NCI-H510A treated with DMSO at 0.1 percent for 48 hours (cell line): ENCODE measurements at places on chromosomes 1 and 21.

- peak; percentile 15 for DNase-seq
Measured at GRCh38 chr1:108961752-108962486, 1.4 kb downstream of the CLCC1 start.

DNA sequence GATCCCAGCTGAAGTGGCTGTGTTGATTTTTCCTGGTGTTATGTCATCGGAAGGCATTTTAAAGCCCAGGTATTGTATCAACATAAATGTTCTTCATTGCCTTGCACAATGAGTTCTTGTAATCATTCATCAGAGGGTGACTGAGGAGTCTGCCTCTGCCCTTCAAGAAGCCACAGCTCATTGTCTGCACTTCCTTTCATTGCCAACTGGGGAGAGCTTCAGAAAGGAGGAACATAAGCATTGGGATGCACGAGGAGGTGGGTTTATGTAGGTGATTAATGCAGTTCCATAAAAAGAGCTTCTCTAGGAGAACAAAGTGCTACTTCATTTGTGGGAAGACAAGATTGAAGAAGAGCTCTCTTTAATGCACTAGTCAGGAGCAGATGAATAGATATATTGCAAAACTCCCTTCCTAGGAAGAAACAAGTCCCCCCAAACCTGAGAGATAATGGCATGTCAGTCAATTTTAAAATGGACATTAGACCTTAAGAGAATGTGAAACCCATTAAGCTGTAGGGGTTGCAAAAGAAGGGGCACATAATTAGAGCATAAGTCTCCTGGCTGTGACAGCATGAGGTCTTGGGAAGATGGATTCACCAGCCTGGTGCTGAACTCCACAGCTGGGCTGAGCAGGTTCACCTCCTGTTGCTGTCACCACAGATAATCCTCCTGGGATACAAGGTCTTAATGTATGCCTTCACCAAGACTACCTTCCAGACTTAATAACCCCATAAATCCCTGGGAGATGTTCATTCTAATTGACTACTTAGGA is 124.6 kb downstream of the BACH1 start:
- no peak for DNase-seq

DNA sequence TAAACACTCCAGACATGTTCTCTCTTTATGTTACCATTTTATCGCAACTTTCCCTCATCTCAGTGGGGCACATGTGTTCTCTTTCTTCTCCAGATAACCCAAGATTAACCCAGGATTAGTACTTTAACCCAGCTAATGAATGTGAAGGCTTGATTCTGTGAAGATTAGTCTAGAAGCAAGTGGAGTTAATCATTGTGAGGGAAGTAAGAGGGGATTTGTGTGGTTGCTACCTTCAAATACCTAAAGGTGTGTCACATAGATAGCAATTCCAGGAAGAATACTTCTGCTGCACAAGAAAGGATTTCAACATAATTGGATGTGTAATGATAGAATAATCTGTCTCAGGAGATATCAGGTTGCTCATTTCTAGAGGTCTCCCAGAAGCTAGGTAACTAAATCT is 327.1 kb downstream of the PBX1 start:
- no peak for DNase-seq

- DNase-seq: no peak
Measured at GRCh38 chr1:156001662-156002171, 19.0 kb downstream of the SSR2 start.

DNA sequence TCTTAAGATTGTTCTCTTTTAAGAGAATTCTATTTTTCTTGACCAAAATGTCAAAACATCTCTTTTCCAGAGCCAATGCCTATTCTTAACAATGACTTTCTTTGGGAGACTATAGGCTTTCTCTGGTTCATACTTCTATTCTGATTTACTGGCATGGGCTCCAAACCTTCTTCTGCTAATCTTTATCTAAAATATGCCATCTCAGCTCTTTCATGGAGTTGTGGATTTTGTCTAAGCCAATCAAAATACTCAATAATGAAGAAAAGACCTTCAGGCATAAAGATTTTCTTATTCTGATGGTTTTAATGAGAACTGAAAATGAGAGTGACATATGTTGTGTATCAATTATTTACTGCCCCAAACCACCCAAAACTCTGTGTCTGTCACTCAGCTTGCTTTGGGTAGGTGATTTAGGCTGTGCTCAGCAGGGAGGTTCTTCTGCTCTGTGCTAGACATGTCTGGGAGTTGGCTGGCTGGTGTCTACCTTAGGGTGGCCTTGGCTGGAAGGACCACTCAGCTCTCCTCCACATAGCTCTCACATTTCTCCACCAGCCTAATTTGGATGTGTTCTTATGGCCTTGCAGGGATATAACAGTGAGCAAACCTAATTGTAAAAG is 270.8 kb downstream of the PRDM2 start:
- DNase-seq: no peak

GRCh38 chr1:85109475-85109874 is 61.2 kb upstream of the MCOLN3 start:
- peak; percentile 85 for DNase-seq

- no peak for DNase-seq
Measured at GRCh38 chr21:43369124-43369523, 57.8 kb downstream of the SIK1 start.

GRCh38 chr1:112718691-112719418 is 3.7 kb upstream of the PPM1J start:
- DNase-seq: peak; percentile 57

DNA sequence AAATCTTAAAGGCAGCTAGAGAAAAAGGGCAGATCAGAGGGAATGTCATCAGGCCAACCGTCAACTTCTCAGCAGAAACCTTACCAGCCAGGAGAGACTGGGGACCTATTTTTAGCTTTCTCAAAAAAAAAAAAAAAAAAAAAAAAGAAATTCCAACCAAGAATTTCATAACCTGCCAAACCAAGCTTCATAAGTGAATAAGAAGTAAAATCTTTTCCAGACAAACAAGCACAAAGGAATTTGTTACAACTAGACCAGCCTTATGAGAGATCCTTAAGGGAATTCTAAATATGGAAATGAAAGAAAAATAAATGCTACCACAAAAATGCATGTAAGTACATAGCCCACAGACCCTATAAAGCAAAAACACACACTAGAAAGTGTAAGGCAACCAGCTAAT is 267.7 kb downstream of the AKT3 start:
- no peak for DNase-seq

GRCh38 chr1:172915271-172915670 is 135.5 kb downstream of the TNFSF18 start:
- DNase-seq: no peak

DNA sequence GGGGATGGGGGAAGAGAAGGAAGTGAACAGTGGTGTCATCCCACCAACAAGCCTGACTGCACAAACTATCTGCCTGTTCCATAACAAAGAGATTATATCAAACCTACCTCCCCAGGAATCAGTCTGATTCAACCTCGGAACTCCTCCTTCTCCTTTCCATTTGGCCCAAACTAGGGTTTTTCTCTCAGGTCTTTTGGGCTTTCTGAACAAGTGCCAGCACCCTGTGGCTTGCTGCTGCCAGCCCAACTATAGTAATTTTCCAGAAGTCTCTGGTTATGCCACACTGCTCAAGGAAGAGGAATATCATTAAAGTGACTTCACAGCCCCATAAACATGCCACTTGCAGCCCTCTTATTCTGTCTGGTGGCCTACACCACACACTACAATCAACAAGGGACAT is 70.5 kb downstream of the RGS7 start:
- no peak for DNase-seq

- peak; percentile 94 for DNase-seq
Measured at GRCh38 chr1:201480231-201481003, 11.4 kb upstream of the PHLDA3 start.

GRCh38 chr21:32534113-32534512 is 51.2 kb downstream of the TCP10L start:
- no peak for DNase-seq

GRCh38 chr1:108590441-108590840 is 30.5 kb downstream of the EEIG2 start:
- DNase-seq: no peak

DNA sequence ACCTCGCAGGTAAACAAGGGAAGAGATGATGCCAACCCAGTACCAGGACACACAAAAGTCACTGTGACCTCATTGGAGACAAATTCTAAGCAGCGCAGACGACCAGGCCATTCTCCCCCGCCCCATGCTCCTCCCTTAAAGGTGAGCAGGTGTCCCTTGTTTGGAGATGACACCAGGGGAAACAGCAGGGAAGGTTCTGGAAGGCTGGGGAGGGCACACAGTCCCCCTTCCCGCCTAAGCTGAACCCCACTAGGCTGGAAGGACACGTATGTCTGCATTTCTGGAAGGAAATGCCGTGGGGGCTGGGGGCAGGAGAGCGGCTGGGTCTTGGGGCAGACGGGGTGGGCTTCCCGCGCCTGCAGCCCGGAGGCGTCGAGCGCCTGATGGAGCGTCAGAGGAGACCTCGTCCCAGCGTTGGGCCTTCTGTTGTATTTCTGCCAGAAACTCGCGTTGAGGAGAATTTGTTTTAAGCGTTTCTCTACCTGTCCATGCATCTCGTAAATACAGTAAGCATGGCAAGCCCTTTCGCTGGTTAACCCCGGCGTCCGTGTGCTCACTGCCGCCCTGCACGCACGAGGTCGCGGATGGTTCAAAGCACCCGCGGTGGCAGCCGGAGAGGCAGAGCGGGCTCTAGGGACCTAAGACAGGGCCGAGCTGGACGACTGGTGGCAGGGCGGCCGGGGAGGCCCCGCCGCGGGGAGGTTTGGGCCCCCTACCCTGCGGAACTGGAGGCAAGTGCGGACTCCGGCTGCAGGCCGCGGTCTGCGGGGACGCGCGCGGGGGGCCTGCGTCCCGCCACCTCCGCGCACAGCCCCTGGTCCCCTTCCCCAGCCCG is 1.2 kb upstream of the LHX4 start:
- no peak for DNase-seq

GRCh38 chr1:103560427-103560826 is 11.0 kb upstream of the AMY2B start:
- no peak for DNase-seq

- no peak for DNase-seq
Measured at GRCh38 chr1:24126672-24127023, 14.7 kb upstream of the MYOM3 start.

GRCh38 chr1:226489718-226490425 is 58.7 kb upstream of the STUM start:
- no peak for DNase-seq

DNA sequence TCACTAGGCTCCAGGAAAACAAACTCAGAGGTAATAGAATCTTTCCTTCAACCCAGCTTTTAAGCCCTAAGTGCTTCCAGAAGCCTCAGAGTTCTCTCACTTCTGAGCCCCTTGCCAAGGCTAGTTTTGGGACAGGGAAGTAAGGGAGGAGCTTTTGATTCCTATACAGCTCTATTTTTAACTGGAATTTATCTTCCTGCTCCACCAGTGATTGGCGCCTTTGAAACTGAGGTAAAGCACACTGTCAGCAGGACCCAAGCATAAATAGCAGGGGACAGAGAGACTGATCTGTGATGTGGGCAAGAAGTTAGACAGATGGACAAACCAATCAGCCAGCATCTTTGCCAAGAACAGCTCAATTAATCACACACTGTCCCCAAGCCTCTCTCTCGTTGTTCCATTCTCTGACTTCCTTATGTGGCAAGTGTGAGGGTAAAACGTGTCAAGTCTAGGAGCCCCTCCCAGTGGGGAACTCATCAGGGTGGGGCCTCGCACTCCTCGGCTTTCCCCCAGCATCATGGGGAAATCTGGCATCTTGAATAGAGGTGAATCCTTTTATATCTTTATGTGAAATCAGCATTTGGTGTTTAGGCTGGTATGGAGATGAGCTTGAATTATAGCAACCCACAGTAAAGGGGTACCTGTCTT is 40.2 kb upstream of the MPZL1 start:
- no peak for DNase-seq

DNA sequence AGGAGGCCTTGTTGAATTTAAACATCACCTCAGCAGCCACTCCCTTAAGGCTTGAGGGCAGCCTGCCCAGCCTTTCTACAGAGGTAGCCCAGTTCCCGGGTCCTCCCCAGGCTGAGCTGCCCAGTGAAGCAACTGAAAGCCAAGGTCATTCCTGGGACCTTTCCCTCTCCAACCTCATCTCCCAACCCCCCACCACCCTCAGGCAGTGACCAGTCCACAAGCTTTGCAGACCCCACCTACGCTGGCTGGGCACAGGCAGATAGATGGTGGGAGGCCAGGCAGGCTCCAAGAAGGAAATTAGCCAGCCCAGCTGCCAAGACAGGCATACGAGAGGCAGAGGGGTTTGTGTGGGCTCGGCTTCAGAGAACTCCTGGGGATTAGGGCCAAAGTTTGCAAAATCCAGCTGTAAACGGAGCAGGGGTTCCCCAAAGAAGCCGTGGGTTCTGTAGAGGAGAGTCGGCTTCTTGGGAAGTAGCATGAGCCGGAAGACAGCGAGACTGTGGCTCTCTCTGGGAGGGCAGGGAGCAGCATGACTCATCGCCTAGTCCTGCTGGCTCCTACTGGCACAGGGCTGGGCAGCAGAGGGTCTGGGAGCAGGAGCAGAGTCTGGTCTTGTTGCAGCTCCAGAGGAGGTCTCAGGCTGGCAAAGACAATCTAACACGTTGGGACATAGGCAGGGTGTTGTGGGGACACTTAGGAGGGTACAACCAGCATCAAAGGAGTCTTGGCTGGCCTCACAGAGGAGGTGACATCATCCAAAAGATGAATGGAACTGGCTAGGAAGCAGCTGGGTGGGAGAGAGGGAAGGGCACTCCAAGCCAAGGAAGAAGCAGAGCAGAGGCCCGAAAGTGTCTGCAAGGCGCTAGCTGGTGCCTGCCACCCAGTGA is 2.8 kb upstream of the ZC3H12A start:
- DNase-seq: peak; percentile 98

DNA sequence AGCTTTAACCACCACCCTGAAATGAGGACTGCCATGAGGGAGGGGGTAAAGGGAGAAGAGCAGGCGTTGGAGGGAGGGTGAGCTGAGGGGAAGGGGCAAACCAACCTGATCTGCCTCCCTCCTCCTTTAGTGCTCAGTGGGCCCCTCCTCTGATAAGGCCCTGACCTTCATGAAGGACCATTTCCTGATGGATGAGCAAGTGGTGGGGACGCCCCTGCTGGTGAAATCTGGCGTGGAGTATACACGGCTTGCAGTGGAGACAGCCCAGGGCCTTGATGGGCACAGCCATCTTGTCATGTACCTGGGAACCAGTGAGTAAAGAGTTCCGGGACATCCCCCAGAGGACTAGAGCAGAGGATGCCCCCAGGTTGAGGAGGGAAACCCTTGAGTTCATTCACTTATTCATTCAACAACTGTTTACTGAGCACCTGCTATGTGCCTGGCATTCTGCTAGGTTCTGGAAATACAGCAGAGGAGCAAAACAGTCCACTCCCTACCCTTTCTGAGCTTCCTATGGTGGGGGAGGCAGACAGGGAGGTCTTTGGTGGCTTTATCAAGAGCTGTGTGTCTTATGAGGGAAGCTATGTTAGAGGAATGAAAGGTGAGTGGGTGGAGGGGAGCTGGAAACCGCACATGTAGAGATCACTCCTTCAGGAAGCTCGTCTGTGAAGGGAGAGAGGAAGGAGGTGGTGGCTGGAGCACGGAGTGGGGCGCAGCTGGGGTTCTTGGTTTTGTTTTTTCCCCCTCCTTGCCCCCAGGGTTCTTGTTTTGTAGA is 19.5 kb downstream of the SEMA4A start:
- DNase-seq: no peak

- no peak for DNase-seq
Measured at GRCh38 chr1:154406886-154407197, 1.7 kb downstream of the IL6R start.

GRCh38 chr1:42172381-42173133 is 8.0 kb upstream of the GUCA2A start:
- DNase-seq: no peak

GRCh38 chr1:4794020-4794780 is 139.8 kb downstream of the AJAP1 start:
- no peak for DNase-seq
